ENCODE measurements at places on chromosomes 1 and 21. TPM values are rescaled to one million over a fixed set of nuclear protein-coding genes. Genes with fewer than 3 reads are reported as not detected.

Gene RBP7
- not detected for total RNA-seq

Gene SLC2A5
- 2.0 TPM for total RNA-seq

Gene ADORA3
- not detected for total RNA-seq

Gene CYP4A11
- not detected for total RNA-seq

Gene GPR3
- total RNA-seq = not detected

Gene FCGR3B
- total RNA-seq = not detected

Gene ENSA
- 161 TPM for total RNA-seq

Gene BLACAT1
- total RNA-seq = under 0.01 TPM

Gene RGS13
- total RNA-seq = not detected

Gene DMBX1
- not detected for total RNA-seq

Gene SPRR1A
- not detected for total RNA-seq

Gene DUSP23
- total RNA-seq = 18.2 TPM

Gene SNAP47
- 63.1 TPM for total RNA-seq

Gene KMO
- 0.17 TPM for total RNA-seq

Gene FNDC5
- 0.87 TPM for total RNA-seq

Gene UBASH3A
- not detected for total RNA-seq

Gene FCRL5
- total RNA-seq = not detected

Gene HTR1D
- total RNA-seq = not detected

Gene IGSF3
- total RNA-seq = 0.33 TPM

Gene GNG4
- not detected for total RNA-seq

Gene ZBTB8A
- total RNA-seq = 7.1 TPM

Gene ATP8B2
- 445 TPM for total RNA-seq

Gene KIF2C
- total RNA-seq = 2.2 TPM

Gene RXRG
- total RNA-seq = 0.17 TPM

Gene CBR1
- total RNA-seq = 214 TPM

Gene TRIM67
- total RNA-seq = not detected

Gene ZNF683
- not detected for total RNA-seq

Gene ADGRB2
- 7.4 TPM for total RNA-seq

Gene TRIM17
- total RNA-seq = 0.15 TPM

Gene GNAT2
- 0.17 TPM for total RNA-seq

Gene OR14A16
- total RNA-seq = not detected

Gene RCSD1
- 0.87 TPM for total RNA-seq

Gene PPT1
- 73.4 TPM for total RNA-seq

Gene SPATA21
- not detected for total RNA-seq

Gene HSD3B2
- not detected for total RNA-seq
